ENCODE measurements at places on chromosomes 7 and 10.

DNA sequence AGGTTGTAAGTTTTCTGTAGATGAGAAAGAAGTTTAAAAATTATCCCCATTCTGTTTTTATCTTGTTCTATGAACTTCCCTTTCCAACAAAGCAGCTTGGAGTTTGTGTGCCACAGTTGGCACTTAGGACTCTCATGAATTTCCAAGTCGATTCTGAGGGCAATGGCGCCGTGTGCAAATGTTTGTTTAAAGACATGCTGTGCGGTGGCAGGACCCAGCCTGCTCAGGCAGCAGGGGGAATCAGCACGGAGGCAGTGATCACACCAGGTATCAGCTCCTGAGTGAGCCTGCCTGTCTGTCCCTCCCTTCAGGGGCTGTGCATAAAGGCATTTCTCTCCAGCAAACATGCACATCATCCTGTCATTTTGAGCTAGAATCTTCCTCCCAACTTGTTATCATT, 109.8 kb upstream of the WDR11 start:
- DNase-seq: no peak

GRCh38 chr7:70619130-70619529, 512.8 kb upstream of the GALNT17 start:
- no peak for DNase-seq

GRCh38 chr10:19491166-19491565, 325.1 kb upstream of the PLXDC2 start:
- no peak for DNase-seq

GRCh38 chr7:69078997-69079769, 519.1 kb upstream of the AUTS2 start:
- peak; percentile 10 for DNase-seq

Data from fibroblast of skin of left biceps (primary cell).